Activated T-helper 9 cell treated with anti-CD3 and anti-CD28 coated beads, Interleukin-2, amount 50 U/mL, for 16 hours (primary cell): ENCODE measurements at places on chromosomes 7 and 10.

GRCh38 chr7:152912511-152912910, 153.0 kb downstream of the ACTR3B start:
- no peak for DNase-seq

GRCh38 chr10:9545073-9545472, 1472.6 kb upstream of the CELF2 start:
- DNase-seq = no peak

DNA sequence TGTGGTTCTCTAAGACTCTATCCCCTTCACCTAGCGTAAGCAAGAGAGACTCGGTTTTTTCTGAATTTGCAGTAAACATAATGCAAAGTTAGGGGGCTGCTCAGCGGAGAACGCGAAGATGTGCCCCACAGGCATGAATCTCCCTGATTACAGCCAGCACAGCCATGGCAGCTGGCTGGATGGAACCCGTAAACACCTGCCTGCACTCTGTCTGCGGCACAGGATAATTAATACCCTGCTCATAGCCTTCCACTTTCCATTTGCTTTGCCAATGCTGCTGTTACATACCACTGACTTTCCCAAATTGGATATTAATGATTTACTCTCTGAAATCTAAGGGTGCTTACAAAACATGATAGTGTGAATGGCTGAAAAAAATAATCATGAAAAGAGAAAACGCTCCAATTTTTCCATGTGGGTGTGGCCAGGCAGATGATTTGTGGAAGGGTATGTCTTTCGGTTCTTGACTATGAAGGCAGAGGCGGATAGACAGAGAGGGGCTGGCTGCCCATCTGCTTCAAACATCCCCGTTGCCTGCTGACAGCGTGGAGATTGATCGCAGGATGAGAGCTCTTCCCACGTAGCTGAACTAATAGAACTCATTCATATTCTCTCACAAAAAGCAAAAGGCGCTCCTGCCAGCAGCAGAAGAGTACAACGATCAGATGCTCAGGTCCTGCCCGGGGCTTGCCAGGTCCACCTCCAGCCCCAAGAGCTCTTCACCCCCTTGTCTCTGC, 193.2 kb upstream of the GHITM start:
- no peak for DNase-seq

- no peak for DNase-seq
These were observed 20.3 kb downstream of the THSD7A start for GRCh38 chr7:11811709-11812108.

- DNase-seq = no peak
These were observed 41.7 kb downstream of the DENND11 start for GRCh38 chr7:141660259-141660658.

DNA sequence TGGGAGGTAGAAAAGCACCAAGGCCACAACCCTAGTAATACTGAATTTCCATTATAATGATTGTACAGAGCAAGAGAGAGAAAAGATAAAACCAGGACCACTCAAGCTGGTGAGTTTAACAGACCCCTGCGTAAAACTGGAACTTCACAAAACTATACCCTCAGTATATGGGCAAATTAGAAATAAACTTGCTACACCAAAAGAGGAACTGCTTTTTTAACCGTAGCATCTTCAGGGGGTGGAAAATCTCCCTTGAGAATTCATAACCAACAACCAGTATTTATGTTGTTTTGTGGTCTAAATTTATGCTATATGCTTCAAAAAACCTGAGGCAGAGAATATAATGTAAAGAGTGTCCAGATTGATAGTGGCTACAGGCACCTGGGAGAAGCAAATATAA, 171.2 kb downstream of the SGMS1 start:
- no peak for DNase-seq

GRCh38 chr7:134584290-134584689, 35.4 kb downstream of the AKR1B15 start:
- no peak for DNase-seq

GRCh38 chr7:70735313-70735712, 396.6 kb upstream of the GALNT17 start:
- DNase-seq = no peak

- no peak for DNase-seq
These were observed 1.2 kb upstream of the SLC18A3 start for GRCh38 chr10:49609006-49609282.

GRCh38 chr7:25216837-25217236, 11.4 kb downstream of the NPVF start:
- DNase-seq = no peak

DNA sequence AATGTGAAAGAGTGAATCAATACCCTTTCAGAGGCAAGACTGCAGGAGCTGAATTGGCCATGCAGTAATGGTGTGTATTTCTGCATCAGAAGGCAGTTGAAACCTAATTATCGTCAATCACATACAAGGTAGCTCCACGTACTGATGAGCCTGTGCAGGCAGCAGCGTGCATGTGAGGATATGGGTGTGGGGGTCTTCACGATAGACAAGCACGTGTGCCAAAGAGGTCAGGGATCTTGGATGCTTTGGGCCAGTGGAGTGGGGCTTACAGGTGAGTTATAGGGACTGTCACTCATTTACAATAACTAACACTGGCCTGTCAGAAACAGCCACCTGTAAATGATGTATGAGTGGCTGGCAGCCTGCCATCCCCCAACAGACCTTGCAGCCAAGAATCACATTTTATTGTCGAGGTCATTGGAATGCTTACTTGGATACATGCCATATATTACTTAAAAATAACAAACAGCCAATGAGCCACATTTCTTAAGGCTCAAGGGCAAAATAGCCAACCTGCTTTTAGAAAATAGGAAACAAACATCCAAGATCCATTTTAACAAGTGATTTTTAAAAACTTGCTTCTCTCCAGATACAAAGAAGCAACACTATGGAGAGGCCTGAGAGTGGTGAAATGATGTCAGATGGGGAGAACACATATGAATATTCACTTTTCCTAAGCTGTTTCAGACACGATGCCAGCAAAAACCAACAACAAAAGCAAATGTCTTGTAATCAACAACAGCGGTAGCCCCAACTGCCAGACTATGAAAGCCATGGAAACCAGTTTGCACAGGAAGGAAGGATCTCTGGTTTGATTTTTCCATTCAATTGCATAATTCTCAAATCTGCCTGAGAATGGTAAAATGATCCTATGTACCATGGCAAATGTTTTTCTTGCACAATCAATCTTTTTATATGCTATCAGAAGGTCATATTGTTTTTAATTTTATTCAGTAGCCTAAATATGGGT, 210.7 kb downstream of the SKAP2 start:
- no peak for DNase-seq

DNA sequence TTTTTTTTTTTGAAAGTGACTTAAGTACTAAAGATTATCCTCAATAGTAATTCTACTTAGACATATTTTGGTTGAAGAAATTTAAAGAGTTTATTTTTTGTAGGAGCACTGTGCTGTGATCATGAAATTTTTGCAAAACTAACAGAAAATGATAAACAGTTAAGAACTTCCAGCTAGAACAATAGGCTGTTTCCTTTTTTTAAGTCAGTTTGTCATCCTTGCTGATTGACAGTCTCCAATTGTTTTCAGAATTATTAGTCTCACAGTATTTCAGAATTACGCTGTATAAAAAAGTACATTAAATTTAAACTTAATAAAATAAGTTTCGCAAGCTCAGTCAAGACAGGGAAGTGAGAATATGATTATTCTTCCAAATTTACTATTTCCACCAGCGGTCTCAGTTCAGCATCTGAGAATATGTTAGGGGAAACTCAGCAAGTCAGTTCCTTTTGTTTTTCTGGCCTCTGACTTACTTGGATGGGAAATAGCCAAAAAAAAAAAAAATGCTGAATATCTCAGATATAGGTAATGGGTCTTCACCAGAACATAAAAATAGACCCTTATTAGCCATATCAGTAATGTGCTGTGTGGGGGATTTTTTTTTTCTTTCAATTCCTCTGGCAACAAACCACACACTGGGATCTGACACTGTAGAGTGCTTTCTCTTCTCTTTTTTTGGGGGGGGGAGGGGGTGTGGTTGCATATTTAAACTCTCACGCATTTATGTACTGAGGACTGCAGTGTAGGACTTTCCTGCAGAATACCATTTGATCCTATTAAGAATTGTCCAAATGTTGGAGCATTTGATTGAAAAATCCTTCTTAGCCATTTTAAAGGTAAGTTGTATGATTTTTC, at the start of gene CD36:
Gene CD36, plus strand, starts transcription at position 732 of the 855 bp plus-strand sequence. CDS start 8,099 bp downstream, outside the sequence.
- no peak for DNase-seq

DNA sequence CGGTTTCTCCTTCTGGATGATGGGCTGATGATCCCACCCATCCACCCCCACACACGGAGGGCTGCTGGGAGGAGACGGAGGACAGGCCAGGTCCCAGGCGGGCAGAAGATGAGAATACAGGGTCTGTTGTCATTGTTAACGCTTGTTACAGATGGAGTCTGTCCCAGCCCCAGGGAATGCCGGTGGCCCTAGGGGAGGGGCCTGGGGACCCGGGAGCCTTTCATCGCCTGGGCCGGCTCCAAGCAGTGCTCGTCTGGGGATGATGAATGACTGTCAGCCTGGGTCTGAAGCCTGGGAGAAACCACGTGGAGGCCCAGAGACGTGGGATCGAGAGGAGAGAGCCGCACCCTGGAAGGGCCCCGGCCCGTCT, 69.2 kb downstream of the UNCX start:
- no peak for DNase-seq

DNA sequence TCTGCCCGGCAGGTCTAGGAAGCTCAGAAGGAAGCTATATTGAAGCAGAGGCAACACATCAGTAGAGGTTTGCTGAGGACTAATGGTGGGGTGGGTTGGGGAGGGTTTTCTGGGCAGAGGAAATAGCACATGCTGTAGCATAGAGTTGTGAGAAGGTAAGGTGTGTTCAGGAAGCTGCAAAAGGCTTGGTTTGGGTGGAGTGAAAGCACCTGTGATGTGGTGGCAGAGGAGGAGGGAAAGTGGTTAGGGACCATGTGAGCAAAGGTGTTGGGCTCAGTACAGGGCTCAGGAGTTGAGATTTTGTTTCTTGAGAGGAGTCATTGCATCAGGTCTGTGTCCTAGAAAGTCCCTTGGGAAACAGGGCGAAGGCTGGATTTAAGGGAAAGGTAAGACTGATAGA, 294.6 kb downstream of the SORCS3 start:
- DNase-seq = no peak

- DNase-seq = no peak
These were observed 58.3 kb downstream of the INPP5A start for GRCh38 chr10:132595854-132596253.
